ENCODE measurements at places on chromosomes 7 and 10.
A peak's percentile ranks its signal among the peaks of the same experiment; 100 is the strongest.

GRCh38 chr10:115432188-115432819 lies 339.1 kb downstream of the ATRNL1 start:
- DNase-seq, result peak; percentile 37

DNA sequence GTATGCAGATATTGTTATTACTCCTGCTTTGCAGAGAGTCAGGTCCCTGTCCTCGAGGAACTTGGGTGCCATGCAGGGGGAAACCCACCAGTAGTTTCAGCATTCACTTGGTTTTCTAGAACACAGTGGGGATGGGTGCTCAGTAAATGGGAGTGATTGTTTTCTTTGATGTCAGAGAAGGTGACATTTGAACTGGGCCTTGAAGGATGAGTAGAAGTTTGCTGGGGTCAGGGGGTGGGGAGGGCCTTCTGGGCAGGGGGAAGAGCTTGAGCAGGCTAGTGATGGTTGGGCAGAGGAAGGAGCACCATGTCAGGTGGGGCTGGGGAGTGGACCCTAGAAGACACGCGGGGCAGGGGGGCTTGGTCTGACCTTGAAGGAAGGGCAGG lies 5.9 kb downstream of the ADAMTS14 start:
- DNase-seq, result no peak

DNA sequence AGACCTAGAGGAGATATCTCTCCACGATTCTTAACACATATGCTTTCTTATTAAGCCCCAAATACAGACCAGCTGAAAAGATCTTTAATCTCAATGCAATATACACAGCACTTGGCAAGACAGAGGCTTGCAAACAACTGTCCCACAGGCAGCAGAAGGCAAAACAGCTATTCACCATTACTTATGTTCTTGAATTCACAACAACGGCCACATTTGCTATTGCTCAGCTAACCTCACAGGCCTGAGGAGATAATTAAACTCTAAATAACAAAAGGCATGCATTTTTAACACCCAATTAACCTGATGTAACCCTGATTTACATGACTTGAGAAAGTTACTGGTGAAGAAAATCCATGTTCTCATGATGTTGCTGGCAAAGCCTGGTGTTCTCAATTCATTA lies 216.4 kb downstream of the CRPPA start:
- peak; percentile 20 for DNase-seq

- no peak for DNase-seq
Observed at GRCh38 chr10:11382187-11382586, 229.3 kb downstream of the USP6NL start.

GRCh38 chr10:74799721-74800221 lies 26.6 kb upstream of the KAT6B start:
- DNase-seq, result no peak

GRCh38 chr7:1661461-1661860 lies 8.6 kb upstream of the ELFN1 start:
- no peak for DNase-seq

All from muscle of leg (tissue), 16 donors.